ENCODE measurements at places on chromosomes 7 and 10.

DNA sequence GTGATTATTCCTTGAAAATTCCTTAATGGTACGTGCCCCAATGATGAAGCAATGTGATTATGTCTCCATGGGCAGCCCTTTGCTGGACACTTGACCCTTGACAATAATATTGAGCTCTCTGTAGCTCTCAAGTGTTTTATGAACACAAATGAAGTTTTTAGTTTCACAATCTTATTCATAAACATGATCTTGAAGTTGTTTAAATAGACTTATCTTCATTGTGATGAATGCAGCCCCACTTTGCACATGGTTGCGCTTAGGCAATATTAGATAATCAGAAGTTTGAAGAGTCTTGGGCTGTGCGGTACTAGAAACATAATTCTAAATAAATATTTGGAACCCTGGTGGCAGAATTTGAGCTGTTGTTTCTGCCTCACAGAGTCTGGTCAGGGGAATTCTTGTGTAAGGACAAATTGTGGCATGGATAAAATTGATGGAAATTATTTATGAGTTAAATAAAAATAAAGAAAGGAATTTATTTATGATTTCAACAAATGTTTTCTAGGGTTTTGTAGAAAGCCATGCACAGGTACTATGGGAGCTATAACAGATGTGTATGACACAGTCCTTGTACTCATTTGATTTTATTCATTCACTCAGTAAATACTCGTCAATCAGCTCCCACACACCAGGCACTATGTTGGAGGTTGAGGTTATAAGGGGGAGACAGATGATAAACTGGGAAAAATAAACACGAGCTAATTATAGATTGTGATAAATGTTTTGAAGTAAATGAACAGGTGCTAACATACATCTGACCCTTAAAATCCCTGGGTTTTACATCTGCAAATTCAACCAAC, 217.9 kb downstream of the GALNT17 start:
- DNase-seq = no peak

- no peak for DNase-seq
Observed at GRCh38 chr7:70591643-70592042, 540.3 kb upstream of the GALNT17 start.

GRCh38 chr7:19508821-19509220, 200.0 kb downstream of the POLR1F start:
- DNase-seq = no peak

DNA sequence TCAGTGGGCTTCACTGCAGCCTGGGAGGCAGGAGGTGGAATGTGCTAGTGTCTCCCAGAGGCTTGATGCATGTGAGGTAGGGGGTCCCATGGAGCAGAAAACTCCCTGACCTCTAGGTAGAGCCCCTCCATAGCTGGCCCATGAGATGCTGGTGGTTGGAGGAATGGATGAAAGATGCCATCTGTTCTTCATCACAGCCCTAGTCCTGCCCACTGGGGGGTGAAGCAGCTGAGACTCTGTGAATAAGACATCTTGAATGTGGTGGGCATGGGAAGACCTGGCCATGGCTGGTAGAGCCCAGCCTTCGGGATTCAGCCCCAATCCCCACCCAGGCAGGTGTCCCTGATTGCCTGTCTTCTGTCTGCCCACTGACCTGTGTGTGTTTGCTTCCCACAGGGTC, 92.5 kb downstream of the COL13A1 start:
- DNase-seq = no peak

- DNase-seq = no peak
Observed at GRCh38 chr10:132320654-132321469, 11.1 kb upstream of the LRRC27 start.
